ENCODE measurements at places on chromosomes 16 and 17. TPM values are rescaled to one million over a fixed set of nuclear protein-coding genes. Genes with fewer than 3 reads are reported as not detected.

DNA sequence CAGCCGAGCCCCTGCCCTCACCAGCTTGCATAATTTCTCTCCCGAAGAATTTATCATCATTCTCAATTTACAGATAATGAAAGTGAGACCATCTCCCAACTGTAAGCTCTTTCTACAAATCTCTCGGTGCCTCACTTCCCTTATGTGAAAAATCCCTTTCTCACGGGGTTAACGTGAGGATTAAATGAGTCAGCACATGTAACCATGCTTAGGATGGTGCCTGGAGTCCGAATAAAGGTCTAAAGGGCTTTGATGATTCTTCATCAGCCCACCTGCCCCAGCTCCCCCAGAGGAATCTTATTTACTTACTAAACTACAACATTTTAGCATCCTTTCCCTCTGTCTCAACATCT is 24.8 kb upstream of the PIK3R6 start:
- DNase-seq, result no peak

- no peak for DNase-seq
Measured at GRCh38 chr16:88005181-88005581, 53.9 kb downstream of the BANP start.

- no peak for DNase-seq
Measured at GRCh38 chr17:40938981-40939380, 1.5 kb upstream of the KRT23 start.

DNA sequence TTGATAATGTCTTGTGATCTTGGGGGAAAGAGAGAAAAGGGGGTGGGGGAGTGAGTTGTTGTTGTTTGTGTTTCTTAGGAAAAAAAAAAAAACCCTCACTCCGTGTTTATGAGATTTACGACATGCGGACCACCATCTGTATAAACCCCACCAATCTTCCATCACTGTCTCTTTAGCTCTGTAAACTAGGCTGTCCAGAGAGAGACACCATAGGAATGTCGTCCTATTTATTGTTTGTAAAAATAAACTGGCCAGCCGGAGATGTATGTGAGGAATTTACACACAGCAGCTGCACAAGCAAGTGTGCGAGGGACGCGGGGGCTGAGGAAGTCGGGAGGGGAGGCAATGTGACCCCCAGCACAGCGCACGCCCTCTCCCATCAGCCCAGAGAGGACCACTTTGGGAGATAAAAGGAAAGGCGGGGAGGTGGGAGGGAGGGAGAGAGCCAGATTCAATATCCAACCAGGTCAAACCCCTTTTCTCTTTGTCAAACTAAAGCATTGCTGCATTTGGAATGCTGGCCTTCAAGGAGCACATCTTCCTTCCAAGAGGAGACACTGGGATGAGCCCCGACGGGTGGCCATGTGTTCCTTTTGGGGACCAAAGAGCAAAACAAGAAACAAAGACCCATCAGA is 136.2 kb upstream of the SALL1 start:
- no peak for DNase-seq

DNA sequence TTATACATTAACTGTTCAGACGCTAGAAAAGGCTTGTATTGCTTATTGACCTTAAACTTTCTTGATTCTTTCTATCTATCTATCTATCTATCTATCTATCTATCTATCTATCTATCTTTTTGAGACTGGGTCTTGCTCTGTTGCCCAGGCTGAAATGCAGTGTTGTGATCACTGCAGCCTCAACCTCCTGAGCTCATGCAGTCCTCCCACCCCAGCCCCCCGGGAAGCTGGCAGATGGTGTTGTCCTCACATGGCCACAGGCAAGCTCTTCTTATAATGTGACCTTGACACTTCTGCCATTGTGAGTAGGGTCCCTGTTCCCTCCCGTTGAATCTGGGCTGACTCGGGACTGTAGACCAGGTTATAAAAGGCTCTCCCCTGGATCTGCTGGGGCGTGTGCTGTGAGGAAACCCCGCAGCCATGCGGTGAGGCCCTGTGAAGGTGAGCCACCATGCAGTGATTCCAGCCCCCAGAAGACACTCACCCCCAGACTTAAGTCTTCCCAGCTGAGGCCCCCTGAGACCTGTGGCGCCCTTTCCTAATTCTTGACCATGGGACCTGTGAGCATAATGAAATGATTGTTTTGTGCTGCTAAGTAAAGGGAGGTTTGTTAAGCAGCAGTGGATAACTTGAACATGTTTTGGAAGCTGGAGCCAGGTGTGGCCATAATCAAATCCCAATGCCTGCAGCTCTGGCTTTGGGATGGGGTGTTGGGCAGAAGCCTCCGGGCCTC is 54.3 kb downstream of the RPTOR start:
- DNase-seq, result no peak

GRCh38 chr16:80433623-80434022 is 107.2 kb upstream of the DYNLRB2 start:
- DNase-seq, result no peak

DNA sequence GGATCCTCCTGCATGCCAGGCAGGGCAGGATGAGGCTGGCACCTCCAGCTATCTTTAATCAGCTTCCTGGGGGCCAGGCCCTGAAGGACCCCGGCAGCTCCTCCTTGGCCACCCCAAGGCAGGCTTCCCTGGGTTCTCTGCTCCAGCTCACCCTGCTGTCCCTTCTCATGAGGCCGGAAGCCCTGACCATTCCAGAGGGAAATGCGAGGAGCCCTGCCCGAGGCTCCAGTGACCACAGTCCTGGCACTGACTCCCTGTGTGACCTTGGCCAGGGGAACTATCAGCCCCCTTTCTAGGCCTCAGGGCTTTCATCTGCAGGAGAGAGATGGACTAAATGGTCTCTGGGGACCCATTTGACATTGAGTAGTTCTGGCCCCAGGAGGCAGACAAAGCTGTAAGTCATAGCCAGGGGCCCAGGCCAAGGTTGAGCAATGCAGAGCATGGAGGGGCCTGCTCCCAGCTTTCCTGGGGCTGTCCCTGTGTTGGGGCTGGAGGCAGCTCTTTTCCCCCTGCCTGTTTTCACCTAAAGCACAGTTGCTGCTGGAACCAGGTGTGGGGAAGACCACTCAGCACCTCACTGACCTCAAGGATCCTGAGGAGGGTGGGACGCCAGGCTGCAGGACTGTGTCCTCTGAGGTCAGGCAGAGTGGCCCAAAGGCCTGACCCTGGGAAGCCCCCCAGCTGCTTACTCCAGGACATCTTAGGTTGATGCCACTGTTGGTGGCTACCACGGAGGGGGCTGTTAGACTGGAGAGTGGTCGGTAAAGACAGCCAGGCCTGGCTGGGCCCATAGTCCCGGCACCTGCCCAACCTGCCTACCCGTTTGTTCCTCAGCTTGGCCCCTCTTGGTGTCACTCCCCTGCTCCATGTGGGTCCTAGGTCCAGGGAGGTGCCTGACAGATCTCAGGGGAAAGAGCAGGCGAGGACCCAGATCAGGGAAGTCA is 8.1 kb downstream of the KCNH6 start:
- DNase-seq, result no peak

DNA sequence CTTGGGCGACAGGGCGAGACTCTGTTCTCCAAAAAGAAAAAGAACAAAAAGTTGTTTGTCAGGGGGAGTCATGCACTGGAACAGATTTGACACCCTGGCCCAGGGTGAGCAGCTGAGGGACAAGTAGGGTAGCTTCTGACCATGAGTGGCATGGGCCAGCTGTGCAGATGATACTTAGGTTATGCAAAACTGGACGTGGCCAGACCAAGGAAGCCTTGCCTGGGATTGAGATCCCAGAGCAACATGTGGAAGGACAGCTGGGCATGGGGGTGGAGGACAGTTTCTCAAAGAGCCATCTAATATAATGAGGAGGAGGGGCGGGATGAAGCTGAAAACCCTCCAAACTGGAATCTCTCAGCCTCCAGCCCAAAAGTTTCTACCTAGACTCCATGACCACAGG is 19.6 kb upstream of the SLC35B1 start:
- DNase-seq, result no peak

DNA sequence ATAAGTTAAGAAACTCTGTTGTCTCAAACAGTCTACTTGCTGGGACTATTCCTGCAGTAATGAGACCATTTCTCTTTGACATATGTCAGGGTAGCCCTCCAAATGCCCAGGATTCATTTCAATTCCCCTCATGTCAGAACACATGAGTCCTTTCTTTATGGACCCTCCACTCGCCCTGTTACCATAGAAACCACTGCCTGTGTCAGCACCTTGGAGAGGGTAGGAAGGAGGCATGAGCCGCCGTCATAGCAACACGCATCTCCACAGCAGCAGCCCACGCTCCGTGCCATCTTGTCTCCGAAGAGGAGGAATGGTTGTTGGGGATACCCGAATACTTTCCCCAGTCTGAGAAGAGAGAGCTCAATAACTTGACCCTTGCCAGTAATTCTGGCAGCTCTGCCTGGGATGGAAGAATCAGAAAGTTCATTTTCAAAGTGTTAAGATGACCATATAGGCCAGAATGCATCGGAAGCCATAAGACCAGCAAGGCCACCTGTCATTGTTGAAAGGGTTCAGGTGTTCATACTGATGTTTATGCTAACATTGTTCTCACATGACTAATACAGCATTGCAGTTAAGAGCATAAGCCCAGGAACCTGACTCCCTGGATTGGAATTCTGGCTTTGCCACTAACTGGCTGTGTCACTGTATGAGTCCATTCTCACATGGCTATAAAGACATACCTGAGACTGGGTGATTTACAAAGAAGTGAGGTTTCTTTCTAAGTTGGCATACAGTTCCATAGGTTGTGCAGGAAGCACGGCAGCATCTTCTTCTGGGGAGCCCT is 141.3 kb downstream of the ABCC12 start:
- no peak for DNase-seq

GRCh38 chr16:49889725-49890397 is 33.9 kb upstream of the ZNF423 start:
- DNase-seq, result no peak

DNA sequence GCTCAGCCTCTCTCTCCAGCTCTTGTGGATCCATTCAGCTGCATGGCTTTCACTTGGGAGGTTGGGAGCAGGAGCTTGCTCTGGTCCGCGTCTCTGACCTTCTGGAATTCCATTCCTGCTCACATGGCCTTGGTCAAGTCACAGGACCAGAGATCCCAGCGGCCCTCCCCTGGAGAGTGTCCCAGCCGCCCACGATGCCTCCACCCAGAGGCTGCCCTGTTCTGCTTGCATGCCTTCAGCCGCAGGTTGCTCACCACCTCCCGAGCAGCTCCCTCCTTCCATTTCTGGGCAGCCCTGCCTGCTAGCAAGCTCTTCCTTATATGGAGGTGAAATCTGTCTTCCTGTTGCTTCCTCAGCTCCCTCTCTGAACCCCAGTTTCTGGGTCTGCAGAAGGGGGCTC is 32.6 kb downstream of the RAI1 start:
- no peak for DNase-seq

GRCh38 chr17:72804949-72805707 is 287.4 kb downstream of the SLC39A11 start:
- DNase-seq, result no peak

DNA sequence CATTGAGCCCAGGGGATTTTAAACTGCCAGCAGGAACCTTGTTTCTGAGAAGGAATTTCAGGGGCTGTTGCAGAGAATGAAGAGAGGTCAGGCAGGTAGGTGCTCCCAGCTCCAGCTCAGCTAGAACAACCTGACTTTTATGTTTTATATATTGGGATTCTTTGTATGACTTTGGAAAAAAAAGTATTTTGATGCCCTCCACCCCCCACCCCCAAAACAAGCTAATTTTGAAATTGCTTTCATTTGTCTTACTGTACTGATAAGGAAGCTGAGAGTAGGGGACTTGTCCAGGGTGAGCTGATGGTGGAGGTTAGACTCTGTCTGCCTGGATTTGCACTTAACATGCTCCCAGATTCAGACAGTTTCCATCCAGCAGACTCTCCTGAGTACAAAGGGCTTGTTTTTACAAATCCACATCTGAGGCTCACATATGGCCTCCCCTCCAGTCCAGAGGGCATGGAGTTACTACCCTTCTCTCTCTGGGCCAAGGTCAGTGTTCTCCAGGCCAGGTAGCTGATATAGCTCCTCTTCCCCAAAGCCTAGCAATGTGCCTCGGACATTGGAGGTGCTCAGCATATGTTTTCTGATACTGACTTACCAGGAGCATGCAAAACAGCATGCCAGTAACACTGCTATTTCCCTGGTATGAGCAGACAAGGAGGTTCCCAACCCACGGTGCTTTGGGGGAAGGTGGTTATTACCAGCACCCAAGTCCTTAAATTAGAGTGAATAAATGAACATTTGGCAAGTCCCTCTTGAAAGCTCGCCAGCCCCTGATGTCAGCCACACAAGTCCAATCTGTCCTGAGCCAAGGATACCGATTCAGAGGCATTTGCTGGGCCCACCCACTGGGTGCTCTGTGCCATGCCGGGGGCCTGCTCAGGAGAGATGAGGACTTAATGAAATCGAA is 11.3 kb downstream of the STX1B start:
- DNase-seq, result no peak

DNA sequence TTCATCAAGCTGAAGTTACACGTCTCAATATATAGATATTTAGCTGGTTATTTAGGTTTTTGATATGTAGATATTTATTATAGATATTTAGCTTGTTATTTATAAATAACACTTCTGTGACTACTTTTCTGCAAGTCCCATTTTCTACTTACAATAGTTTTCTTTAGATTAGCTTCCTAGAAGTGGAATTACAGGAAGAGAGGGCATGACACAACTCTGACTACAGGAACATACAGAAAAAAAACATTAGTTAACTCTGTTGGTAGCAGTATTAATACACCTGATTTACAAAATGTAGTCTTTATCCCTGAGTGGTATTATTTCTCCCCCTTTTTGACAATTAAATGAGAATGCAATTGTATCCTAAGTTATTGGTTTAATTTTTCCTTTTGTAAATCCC is 21.2 kb upstream of the CCL1 start:
- no peak for DNase-seq

DNA sequence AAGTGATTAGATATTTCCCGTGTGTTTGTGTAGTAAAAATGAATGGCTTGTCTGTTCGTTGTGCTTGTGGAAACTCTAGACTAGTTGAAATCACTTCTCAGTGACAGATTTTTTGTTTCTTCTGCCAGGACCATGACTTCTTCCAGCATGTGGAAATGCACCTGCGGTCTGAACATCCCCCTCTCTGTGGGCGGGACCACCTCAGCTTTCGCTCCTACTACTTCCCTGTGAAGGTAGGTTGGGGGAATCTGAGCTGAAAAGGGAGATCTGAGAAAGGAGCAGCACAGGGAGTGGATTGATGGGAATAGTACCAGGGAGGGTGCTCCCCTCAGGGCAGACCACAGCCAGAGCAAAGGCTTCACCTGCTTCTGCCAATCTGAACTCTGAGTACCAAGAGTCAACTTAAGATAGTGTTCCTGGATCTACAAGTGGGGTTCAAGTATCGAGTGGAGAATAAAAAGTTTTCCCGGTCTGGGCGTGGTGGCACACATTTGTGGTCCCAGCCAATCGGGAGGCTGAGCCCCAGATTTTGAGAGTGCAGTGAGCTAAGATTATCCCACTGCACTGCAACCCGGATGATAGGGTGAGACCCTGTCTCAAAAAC is 47.5 kb downstream of the SF3B3 start:
- DNase-seq, result no peak

GRCh38 chr17:51668963-51669246 is 408.6 kb downstream of the UTP18 start:
- no peak for DNase-seq

- DNase-seq, result no peak
Measured at GRCh38 chr17:527247-527646, 174.6 kb upstream of the RPH3AL start.

The TOX3 gene
- 1.1 TPM for total RNA-seq

The IGFBP4 gene
- total RNA-seq, result 111 TPM

The CPNE2 gene
- total RNA-seq, result 24.6 TPM

The NTN3 gene
- 5.2 TPM for total RNA-seq

The KRTAP1-5 gene
- not detected for total RNA-seq

The KRTAP2-1 gene
- not detected for total RNA-seq

The ADAM11 gene
- 1.9 TPM for total RNA-seq

The RPL26 gene
- 3,064 TPM for total RNA-seq

The SULT1A2 gene
- total RNA-seq, result 0.21 TPM

The KCNJ16 gene
- total RNA-seq, result 0.11 TPM

The PPY gene
- not detected for total RNA-seq

The C1QTNF8 gene
- not detected for total RNA-seq

Measured in urinary bladder (tissue), 4 donors.